LHCN-M2 (cell line): ENCODE measurements at places on chromosomes 16 and 17. TPM values are rescaled to one million over a fixed set of nuclear protein-coding genes. Genes with fewer than 3 reads are reported as not detected.

GRCh38 chr16:88941913-88942909, 34.8 kb downstream of the CBFA2T3 start:
- no peak for DNase-seq

DNA sequence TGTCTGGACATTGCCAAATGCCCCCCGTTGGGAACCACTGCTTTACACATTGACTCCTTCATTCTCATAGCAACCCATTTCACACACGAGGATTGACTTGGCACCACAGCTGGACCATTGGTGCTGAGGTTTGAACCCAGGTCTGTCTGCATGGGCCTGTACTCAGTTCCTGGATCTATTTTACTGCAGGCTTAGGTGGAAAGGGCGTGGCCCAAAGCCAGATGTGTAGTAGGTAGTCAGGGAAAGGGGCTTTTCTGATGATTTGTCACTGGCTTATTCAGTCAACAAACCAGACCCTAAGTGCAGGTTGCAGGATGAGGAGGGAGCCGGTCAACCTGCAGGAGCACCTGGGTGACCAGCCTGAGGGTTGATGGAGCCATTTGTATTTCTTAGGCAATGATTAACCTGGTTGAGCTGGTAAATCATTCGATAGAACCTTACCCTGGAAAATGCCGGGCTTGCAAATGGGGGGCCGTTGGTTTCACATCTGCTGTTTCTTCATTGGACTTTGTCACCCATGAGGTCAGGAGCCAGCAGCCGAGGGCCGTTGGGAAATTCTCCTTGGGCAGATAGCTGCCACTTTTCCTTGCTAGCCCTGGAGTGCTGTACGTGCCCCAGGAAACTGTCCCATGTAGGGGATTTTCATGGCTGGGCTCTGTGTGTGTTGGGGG, 104.4 kb downstream of the CMIP start:
- no peak for DNase-seq

- DNase-seq: no peak
These were observed 65.7 kb downstream of the ARSG start for GRCh38 chr17:68356949-68357455.

GRCh38 chr17:8964801-8965393, 610 bp downstream of the PIK3R5 start:
- DNase-seq: no peak

- DNase-seq: peak; percentile 84
These were observed at the start of gene DHX58 for GRCh38 chr17:42112552-42113176. TSS of gene DHX58 (minus strand) at chr17:42112714. CDS start at chr17:42111892, 822 bp downstream.

GRCh38 chr16:55615071-55615470, 40.7 kb upstream of the SLC6A2 start:
- DNase-seq: no peak

- peak; percentile 81 for DNase-seq
These were observed 350.9 kb downstream of the FOXL1 start for GRCh38 chr16:86929057-86929871.

GRCh38 chr16:77971306-77972061, 50.9 kb upstream of the CLEC3A start:
- peak; percentile 24 for DNase-seq

DNA sequence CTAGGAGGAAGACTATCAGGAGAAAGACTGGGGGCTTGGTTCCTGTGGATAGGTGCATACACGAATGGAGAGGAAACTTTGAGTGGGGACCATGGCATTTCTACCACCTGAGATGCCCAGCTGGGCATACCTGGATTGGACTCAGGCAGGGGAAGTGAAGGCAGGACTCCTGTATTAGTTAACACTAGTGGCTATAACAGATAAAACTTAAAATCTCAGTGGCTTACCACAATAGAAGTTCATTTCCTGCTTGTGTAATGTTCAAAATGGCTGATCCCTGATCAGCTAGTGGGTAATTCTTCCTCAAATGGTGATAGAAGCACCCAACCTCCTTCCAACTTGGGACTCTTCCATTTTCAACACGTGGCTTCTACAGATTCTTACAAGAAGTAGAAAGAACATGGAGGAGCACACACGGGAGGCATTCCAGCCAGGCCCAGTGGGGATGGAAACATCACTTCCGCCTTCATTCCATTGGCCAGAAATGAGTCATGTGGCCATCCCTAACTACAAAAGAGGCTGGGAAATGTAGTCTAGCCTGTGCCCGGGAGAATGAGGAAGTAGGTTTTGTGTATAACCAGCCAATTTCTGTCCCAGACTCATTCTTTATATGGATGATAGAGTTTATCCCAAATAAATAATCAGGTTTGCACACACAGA, 112.1 kb downstream of the UTP18 start:
- peak; percentile 76 for DNase-seq

DNA sequence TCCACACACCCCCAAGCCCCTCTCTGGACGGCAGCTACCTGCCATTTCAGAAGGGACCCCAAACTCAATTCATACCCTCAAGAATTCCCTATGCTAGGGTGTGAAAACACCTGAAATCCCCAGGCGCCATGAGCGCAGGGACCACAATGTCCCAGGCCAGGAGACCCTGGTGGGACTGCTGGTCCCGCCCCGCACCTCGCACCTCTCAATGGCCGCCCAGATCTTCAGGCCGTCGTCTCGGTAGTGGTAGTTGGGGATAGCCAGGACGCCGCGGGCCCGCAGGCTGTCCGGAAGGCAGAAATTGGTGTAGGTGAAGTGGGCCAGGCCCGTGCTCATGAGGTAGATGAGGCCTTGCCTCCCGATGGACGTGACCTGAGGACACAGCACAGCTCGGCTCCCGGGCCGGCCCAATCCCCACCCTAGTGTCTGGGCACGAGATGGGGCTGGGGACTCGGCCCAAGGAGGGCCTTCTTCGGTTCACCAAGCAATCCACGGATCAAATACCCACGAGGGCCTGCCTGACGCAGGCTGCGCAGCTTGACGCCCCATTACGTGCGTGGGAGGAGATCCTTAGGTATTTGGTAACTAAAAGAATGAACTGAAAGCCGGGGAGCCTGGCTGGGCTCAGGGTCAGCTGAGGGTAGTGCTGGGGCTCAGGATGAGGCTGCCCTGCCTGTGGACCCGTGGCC, 9.2 kb downstream of the ALOXE3 start:
- DNase-seq: no peak

GRCh38 chr16:24010440-24011089, 174.8 kb downstream of the PRKCB start:
- peak; percentile 18 for DNase-seq

Gene CMTM2
- total RNA-seq: not detected in 2 replicates

Gene RSL1D1
- total RNA-seq: 216 and 226 TPM in 2 replicates

Gene DPEP3
- total RNA-seq: not detected in 2 replicates
